ENCODE measurements at places on chromosomes 4 and X. TPM values are rescaled to one million over a fixed set of nuclear protein-coding genes. Genes with fewer than 3 reads are reported as not detected.

The FGF16 gene
- 0.47 TPM for total RNA-seq

- DNase-seq, result no peak
These were observed 124.4 kb downstream of the VEGFC start for GRCh38 chr4:176668324-176668723.

The GPR82 gene
- not detected for total RNA-seq

- DNase-seq, result no peak
These were observed 3.5 kb upstream of the CCNI start for GRCh38 chr4:77079281-77079680.

The SSX2 gene
- total RNA-seq, result not detected

The DMRTC1B gene
- not detected for total RNA-seq

All from psoas muscle (tissue), 8 donors.